Esophagus squamous epithelium (tissue), 5 donors: ENCODE measurements at places on chromosomes 5 and 9.

GRCh38 chr5:1140171-1140817 lies 28.4 kb upstream of the SLC12A7 start:
- no peak for DNase-seq

GRCh38 chr9:114176624-114177291 lies 21.4 kb downstream of the COL27A1 start:
- no peak for DNase-seq

- DNase-seq = no peak
Observed at GRCh38 chr5:14671414-14671813, 6.9 kb downstream of the OTULIN start.

- no peak for DNase-seq
Observed at GRCh38 chr5:148290271-148291195, 21.7 kb upstream of the SPINK7 start.

DNA sequence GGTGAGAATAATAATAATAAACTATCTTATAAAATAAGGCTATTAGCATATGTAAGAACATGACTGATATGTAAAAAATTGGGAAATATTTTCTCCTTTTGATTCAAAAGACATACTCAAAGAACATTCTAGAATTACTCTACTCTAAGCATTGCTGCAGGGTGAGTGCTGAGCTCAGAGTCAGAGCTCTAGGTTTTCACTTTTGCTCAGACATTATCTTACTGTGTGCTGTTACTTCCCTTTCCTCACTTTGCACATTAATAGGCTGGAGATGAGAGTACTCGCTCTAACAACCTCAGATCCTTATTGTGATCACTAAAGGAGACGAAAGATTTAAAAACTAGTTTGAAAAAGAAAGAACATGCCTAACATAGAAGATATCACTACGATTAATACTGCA lies 99.4 kb upstream of the C9orf72 start:
- no peak for DNase-seq

- DNase-seq = no peak
Observed at GRCh38 chr9:70868661-70869652, 252.5 kb downstream of the TRPM3 start.

DNA sequence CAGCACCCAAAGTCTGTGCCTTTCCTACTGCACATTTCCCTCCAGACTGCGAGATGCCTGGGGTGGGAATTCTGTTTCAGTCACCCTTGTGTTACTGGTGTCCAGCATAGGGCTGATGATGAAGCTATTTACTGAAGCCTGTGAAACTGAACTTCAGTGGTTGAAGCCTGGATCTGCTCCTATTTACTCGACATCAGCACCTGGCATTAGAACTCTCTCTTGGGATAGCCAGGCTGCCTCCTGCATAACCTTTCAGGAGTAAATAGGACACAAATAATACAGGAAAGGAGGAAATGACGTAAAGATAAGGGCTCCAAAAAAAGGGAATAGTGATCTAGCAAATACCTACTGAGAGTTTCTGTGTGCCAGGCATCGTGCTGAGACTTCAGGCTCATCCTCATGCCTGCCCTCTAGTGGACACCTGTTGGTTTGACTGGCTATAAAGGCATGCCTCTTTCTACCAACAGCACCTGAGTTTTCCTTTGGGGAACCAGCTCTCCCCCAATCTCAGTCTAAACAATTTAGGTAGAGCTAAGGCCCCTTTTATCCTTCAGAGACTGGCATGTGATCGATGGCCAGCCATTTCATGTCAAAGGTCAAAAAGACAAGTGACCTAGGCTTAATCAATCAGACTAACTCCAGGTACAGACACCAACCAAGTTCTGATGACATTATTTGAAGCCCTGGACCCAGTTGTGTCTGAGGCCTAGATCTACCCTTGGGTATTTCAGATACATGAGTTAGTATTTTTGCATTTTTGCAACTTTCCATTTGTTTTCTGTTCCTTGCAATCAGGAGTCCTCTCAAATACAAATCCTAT lies 192.1 kb upstream of the TRIM32 start:
- DNase-seq = no peak

DNA sequence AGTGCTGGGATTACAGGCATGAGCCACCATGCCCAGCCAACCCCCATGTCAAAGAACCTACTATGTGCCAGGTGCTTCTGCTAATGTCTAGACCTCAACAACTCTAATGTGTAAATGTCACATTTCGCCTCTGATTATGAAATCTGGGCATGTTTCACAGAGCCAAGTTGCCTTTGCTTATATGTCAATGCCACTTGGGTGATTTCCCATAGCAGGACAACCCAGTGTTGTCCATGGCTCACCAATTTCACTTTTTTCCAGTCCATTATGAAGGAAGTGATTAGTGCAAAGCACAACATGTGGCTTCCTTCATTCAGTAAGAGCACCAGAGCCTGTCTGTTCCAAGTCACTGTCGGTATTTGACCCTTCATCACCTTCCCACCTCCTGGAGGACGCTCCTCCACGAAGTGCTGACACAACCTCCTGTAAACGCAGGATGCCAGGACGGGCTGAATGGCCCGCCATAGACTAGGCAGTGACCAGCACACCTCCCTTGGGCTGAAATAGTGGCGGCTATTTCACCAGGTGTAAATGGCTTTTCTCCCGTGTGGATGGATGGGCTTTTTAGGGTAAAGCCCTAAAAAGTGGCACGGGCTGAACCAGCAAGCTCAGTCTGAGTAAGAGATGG lies 962 bp upstream of the PKN3 start:
- DNase-seq = no peak

DNA sequence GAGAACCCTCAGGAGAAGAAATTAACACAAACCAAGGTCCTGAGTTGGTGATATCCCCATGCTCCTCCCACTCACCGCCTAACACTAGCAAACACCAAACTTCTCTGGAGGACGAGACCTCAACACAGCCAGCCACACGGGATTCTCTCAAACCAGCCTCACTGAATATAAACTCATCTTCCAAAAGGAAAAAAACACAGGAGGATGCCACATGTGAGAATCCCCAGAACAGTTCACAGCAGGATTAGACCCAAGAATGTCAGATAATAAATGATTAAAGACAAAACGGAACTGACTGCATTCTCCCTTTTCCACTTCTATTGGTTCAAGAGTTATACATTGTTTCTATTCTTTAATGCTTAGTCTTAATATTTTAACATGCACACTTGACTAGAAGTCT lies 89.2 kb downstream of the LPAR1 start:
- no peak for DNase-seq

DNA sequence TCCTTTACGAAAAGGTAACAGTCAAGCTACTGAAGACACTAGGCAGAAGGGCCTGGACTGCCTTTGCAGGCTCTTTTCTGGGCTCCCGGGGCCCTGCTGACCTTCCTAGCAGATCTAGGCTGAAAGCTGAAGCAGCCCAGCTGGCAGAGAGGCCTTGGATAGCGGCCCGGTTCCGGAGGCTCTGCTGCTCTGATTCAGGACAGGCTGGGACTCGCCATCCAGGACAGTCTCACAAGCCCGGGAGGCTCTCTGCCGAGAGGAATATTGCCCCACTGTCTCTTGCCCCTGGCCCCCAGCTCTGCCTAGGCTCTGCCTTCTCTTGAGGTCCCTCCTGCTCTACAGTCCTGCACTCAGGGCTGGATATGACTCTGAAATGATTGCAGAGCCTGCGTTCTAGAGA lies 67.8 kb downstream of the PSD2 start:
- DNase-seq = no peak

DNA sequence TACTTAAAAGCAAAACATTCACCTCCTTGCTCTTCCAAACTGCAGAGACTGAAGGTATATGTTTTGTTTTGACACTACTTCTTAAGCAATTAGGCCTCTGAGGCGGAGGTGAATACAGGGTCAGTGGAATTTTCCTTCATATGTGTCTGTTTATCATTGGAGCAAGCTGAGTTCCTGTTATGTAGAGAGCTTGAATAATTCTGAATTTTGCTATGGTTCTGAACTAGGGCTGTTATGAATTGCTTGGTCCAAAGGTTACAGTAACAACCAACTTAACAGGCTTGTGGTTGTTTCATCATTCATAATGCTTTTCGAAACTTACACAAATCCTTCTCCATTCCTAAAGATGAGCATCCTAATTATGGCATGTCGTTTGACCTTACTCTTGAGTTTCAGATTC lies 444.6 kb upstream of the MEF2C start:
- DNase-seq = no peak

DNA sequence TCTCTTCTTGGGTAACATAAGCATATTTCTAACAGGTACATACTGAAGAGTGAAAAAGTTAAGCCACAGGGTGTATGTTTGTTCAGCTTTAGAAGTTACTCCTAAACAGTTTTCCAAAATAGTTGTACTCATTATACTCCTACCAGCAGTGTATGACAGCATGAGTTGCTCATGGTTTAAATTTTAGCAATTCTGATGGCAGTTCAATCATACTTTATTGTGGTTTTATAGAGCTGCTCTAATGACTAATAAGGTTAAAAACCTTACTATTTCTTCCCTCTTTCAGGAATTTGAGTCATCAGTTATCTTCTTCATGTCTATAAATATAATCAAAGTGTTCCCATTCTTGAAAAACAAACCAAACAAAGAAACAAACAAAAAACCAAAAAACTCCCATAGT lies 81.5 kb downstream of the CAAP1 start:
- no peak for DNase-seq

- no peak for DNase-seq
Observed at GRCh38 chr5:122741681-122742080, 33.2 kb upstream of the SNX2 start.

DNA sequence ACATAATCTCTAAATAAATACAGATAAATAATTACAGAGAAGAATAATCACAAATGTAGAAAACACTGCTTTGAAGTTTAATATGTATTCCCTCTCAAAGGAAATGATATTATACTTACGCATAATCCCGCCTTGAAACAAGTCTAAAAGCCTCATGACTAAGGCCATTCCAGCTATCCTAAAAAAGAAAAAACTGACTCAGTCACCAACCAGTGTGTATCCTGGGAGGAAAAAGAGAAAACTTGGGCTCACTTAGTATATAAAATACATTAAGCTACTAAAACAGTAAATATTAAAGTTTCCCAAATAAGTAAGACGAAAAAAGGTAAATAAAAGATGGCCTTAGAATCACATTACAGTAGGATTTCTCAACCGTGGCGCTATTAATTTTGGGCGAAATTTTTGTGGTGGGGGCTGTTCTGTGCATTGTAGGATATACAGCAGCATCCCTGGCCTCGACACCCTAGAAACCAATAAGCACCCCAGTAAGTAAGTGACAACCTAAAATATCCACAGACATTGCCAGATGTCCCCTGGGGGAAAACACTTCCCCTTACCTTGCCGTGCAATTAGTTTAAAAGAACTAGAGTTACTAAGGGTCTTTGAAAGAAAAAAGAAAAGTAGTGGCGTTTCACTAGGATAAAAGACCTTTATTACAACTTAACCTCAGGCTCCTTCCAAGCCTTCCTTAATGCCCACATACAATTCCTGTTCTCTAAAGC lies 1.1 kb downstream of the HSPA9 start:
- DNase-seq = no peak

- no peak for DNase-seq
Observed at GRCh38 chr5:137741-138140, 45.8 kb downstream of the PLEKHG4B start.
